Hepatic stellate cell (primary cell): ENCODE measurements at places on chromosomes 5 and 9.

- no peak for DNase-seq
Measured at GRCh38 chr5:67773411-67774266, 441.9 kb upstream of the PIK3R1 start.

GRCh38 chr9:87581513-87581912 is 83.8 kb downstream of the DAPK1 start:
- DNase-seq, result no peak

DNA sequence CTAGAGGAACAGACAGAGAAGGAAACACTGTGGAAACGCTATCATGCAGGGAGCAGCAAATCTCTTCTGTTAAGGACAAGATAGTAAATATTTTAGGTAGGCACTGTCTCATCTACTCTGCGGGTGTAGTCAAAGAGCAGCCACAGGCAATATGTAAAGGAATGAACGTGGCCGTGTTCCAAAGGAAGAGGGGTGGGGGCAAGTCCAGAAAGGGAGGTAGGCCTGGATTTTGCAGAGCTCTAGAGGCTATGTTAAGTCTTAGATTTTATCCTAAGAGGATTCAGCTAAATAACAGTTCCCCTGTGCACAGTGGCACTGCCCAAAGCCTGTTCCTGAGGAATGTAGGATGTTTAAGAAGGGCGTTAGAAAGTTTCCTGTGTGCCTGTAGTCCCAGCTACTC is 161.6 kb downstream of the ACTL7B start:
- no peak for DNase-seq

- no peak for DNase-seq
Measured at GRCh38 chr5:141715346-141715905, 33.4 kb upstream of the ARAP3 start.

- no peak for DNase-seq
Measured at GRCh38 chr5:150440948-150441812, 8.4 kb downstream of the RPS14 start.

- no peak for DNase-seq
Measured at GRCh38 chr5:176994460-176995121, 12.0 kb downstream of the UIMC1 start.

- DNase-seq, result no peak
Measured at GRCh38 chr9:78029551-78030295, 1.9 kb downstream of the GNAQ start.

DNA sequence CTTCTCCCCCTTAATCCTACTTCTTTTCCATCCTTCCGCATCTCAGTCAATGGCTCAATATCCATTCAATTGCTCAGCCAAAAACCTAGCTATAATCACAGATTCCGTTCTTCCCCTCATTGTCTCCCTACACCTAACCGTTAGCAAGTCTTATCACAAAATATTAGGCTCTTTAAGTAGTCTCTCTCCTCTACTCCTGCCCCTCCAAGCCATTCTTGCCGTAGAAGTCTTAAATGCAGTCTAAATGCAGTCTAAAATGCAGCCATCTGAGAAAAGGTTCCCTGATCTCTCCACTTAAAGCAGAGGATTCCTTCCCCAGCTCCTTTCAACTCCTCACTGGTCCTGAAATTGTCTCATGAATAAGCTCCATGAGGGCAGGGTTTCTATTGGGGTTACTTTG is 57.8 kb downstream of the ELL2 start:
- DNase-seq, result no peak

DNA sequence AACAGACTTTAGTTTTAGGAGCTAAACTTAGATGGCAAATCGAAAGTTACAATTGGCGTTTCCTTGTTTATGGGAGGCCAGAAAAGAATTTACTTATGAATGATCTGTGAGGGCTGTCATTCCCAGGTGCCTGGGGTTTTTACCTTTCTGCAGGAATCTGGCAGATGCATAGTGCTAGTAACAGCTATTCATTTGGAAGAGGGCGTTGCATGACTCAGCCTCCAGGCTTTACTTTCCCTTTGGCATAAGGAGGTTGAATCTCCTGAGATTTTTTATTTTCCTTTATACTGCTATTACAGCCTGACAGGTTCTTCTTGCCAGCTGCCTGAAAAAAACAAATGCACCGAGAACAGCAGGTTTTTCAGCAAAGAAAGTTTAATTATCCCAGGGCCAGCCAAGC is 30.0 kb downstream of the CARD6 start:
- no peak for DNase-seq

- no peak for DNase-seq
Measured at GRCh38 chr9:108002371-108002956, 512.9 kb upstream of the KLF4 start.

DNA sequence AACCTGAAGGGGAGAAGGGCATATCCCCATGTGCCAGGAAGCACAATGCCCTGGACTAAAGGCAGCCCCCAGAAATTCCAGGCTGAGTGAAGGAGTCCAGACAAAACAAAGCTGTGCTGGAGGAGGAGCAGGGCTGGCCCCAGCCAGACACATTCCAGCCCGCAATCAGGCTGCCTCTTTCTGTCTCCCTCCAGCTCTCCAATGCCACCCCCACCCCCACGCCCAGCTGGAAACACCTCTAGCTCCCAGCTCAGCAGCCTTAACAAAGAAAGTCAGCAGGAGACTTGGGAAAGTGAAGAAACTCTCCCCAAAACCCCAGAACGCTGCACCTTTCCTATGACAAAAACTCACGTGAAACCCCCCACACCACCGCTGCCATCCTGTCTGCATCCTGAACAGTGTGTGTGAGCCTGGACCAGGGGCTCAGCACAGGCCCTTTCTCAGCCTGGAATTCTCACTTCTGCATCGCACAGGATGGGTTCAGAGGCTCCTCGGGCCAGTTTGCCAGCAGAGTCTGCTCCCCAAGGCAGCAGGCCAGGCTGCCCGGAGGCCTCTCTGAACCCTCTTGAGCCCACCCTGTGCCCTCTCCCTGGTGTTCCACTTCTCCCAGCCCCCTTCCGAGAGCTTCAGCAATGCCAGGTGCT is 96.2 kb upstream of the ICE1 start:
- no peak for DNase-seq

GRCh38 chr5:116410336-116410890 is 164.2 kb downstream of the SEMA6A start:
- DNase-seq, result no peak

GRCh38 chr9:91245431-91246313 is 116.0 kb downstream of the AUH start:
- DNase-seq, result peak; percentile 18

GRCh38 chr9:128206916-128207910 is 4.0 kb downstream of the DNM1 start:
- no peak for DNase-seq

GRCh38 chr5:108654051-108654450 is 93.6 kb upstream of the FER start:
- DNase-seq, result no peak

- DNase-seq, result no peak
Measured at GRCh38 chr5:158797498-158797845, 302.2 kb downstream of the EBF1 start.

- DNase-seq, result no peak
Measured at GRCh38 chr5:74717596-74717995, 32.6 kb downstream of the HEXB start.

DNA sequence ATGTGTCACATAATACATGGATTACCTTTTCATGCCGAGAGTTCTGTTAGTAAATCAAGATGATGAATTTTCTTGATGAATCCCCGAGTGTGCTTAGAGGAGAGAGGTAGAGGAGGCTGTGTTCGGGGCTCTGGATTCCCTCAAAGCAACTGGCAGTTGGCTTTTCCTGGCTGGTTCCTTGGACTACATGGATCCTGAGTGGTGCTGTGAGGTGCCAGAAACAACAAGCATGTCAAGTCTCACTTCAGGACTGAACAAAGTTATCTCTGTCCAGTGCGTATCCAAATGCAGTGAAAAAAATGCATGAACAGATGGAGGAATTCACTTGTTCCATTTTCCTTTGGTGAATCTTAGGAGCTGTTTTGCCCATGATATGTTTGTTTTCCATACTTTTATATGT is 231.7 kb downstream of the FBXL7 start:
- DNase-seq, result no peak

GRCh38 chr9:82124090-82124489 is 135.5 kb downstream of the SPATA31D1 start:
- DNase-seq, result peak; percentile 73

GRCh38 chr5:6717687-6718086 is 4.5 kb downstream of the TENT4A start:
- DNase-seq, result no peak

DNA sequence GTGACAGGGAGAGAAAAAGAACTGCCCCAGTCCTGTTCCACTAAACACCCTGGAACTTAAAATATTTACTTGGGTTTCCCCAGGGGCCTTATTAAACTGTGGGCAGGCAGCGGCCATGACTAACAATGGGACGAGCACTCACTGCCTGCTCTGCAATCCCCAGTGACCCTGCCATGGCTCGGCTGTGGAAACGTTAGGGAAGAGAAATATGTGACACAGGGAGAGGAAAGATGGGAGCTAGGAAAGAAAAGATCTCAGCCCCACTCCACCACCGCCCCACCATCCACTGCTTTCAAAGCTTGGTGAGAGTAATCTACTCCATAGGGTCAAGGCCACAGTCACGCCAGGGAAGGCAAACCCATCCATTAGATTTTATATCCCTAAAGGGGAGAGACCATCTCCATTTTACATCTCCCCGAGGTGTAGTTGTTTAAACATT is 117.6 kb downstream of the EFNA5 start:
- peak; percentile 24 for DNase-seq

GRCh38 chr9:16915126-16915831 is 44.8 kb upstream of the BNC2 start:
- DNase-seq, result no peak

- DNase-seq, result no peak
Measured at GRCh38 chr5:43774881-43775399, 172.0 kb downstream of the NNT start.

- DNase-seq, result no peak
Measured at GRCh38 chr9:131682261-131682660, 57.6 kb downstream of the RAPGEF1 start.

GRCh38 chr5:96812851-96813250 is 5.1 kb upstream of the ERAP1 start:
- no peak for DNase-seq
